ENCODE measurements at places on chromosomes 5 and 9.

- no peak for DNase-seq
Measured at GRCh38 chr9:98413084-98413483, 157.6 kb upstream of the TBC1D2 start.

- peak; percentile 86 for DNase-seq
Measured at GRCh38 chr5:133825631-133826289, 142.7 kb downstream of the C5orf15 start.

GRCh38 chr5:111942661-111943401, 185.8 kb upstream of the NREP start:
- no peak for DNase-seq

GRCh38 chr9:27310582-27310981, 13.6 kb upstream of the EQTN start:
- no peak for DNase-seq

- no peak for DNase-seq
Measured at GRCh38 chr5:134647750-134648424, 698 bp upstream of the SEC24A start.

- no peak for DNase-seq
Measured at GRCh38 chr5:116567106-116567505, 7.5 kb downstream of the SEMA6A start.

Measured in NCI-H187 (cell line).